ENCODE measurements at places on chromosomes 2 and 18. TPM values are rescaled to one million over a fixed set of nuclear protein-coding genes. Genes with fewer than 3 reads are reported as not detected.

DNA sequence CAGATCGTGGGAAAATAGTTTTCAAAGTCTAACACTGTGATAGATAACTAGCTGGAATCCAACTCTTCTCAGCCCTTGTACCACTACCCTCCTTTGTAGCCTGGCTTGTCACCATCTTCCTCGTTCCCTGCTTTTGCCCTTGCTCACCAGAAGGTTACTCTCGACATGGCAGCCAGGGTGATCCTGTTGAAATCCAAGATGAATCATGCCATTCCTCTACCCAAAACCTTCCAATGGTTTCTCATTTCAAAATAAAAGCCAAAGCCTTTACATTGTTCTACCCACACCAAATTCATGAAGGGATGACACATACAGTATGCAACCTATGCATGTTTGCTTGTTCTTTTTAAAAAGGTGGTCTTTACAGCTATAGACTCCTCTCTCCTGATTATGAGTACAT lies 45.7 kb downstream of the STAT4 start:
- DNase-seq: no peak

GRCh38 chr2:96092951-96093350 lies 23.4 kb downstream of the ADRA2B start:
- DNase-seq: peak; percentile 37

- DNase-seq: peak; percentile 47
Measured at GRCh38 chr2:42055573-42056514, 8.0 kb downstream of the PKDCC start.

Gene DUSP2
- total RNA-seq: 27.2 TPM

DNA sequence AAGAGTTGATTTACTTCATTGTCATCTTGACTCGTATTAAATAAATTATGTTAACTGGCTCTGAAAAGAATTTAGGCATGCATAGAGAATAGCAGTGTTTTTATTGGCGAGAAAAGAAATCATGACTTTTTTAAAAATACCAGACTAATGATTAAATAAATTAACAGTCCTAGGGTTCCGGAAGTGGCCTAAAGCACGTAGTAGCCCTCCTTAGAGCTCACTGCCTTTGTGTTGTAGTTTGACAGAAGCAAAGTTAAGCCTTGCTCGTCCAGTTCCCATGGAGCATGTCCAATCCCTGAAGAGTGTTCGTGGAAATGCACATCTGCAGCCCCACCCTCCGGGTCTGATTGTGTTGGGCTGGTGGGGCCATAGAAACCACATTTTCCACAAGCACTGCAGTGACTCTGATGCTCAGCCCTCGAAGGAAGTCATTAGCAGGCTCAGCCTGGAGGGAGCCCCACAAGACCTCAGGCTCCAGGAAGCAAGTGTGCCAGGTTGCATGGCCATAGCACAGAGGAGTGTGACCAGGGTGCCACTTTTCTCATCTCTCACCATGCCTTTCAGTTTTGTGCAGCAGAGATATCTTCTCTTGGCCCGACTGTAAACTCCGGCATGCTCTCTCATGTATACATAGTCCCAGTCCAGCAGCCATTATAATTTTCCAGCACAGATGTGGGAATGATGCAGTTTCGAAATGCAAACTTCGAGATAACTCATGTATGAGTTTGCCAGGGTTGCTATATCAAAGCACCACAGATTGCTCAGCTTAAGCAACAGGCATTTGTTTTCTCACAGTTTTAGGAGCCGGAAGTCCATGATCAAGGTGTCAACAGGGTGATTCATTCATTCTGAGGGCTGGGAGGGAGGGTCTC lies 188.6 kb upstream of the SH3BP4 start:
- no peak for DNase-seq

GRCh38 chr2:96860065-96861029 lies 2.5 kb upstream of the ANKRD39 start:
- DNase-seq: peak; percentile 80

DNA sequence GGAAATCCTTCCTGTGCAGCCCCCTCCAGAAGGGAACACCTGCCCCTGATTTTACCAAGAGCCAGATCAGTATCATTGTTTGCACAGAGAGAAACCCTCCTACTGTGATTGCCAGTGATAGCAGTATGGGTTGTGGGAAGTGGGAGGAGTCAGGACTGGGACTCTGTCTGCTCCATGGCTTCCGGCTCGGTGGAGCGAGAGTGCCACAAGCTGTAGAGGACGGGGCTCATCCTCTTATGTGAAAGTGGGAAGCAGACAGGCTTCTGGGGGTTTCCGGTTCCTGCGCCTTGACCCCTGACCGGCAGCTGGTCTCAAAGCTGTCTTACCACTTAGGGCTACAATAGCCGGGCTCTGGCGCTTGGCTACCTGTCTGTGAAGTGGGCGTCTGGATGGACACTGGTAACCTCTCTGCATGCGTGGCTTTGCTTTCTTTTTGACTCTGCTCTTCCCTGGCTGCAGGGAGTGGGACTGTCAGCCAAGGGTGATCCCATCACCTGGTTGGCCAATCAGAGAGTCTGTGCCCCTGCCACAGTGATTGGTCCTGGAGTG lies 79.7 kb downstream of the BCL2L11 start:
- no peak for DNase-seq

DNA sequence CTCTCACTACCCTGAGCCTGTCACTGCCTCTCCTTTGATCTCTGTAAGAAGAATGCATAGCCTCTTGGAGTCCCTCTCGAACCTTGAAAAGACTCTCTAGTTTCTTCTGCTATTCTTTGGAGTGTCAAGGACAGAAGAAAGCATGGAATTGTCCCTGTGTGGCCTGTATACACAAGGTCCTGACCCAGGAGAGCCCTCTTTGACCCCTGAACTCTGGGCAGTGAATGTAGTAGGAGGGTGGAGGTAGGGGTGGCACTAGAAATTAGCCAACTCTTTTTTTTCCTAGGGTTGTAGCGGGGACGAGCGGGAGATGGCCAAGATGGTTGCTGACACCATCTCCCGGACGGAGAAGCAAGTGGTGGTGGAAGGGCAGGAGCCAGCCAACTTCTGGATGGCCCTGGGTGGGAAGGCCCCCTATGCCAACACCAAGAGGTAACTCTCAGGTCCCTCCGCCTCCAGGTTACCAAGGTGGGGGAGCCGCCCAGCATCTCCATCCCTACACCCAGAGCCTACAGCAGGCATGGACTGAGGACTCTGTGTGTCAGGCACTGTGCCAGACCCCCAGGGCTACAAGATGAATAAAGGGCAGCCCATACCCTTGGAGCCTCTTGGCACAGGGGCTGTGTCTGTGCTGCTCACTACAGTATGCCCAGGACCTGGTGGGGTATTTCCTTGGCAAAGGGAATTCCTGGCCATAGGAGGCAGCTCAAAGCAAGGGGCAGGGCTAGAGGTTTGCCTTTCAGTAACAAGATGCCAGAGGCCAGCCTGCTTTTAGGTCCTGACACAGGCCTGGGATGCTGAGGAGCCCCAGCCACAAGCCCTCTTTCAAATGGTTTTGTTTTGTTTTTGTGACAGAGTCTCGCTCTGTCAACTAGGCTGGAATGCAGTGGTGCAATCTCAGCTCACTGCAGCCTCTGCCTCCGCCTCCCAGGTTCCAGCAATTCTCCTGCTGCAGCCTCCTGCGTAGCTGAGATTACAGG lies 16.4 kb downstream of the VIL1 start:
- peak; percentile 38 for DNase-seq

DNA sequence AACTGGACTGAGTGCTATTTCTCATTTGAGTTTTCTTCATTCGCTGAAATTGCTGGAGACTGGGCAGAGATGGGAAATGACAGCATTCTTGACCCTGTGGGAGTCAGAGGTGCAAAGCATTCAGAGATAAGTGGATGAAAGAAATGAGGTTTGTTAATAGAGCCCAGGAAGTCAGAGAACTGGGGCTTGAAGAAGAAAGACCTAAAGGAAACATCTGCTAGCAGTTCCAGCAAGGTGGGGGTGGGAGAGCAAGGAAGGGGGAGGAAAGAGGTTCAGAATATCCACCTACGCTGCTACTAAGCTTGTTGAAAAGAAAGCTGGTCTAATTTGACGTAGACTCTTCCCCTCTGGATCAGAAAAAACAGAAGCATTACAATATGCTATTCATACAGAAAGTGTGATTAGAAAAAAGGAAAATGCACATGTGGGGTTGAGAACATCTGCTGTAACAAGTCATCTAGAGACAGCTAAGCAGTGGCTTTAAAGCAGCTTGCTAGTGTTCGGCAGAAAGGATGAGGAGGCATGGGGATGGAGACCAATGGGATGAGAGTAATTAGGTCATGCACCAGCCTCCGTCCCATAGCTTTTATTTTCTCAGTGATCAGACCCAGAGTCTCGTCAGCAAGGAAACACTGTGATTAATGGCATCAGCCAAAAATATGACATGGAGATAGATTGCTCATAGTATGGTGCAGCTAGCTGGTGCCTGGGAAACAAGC lies 29.7 kb downstream of the NAB1 start:
- DNase-seq: no peak

Gene ARHGAP25
- 136 TPM for total RNA-seq

- DNase-seq: no peak
Measured at GRCh38 chr2:104262714-104263113, 591.2 kb upstream of the POU3F3 start.

Measured in spleen (tissue), 13 donors.